ENCODE measurements at places on chromosomes 7 and 10. TPM values are rescaled to one million over a fixed set of nuclear protein-coding genes. Genes with fewer than 3 reads are reported as not detected.
A peak's percentile ranks its signal among the peaks of the same experiment; 100 is the strongest.

The SLC18A3 gene
- total RNA-seq: not detected

- DNase-seq: no peak
Measured at GRCh38 chr7:126720232-126720631, 532.5 kb downstream of the GRM8 start.

DNA sequence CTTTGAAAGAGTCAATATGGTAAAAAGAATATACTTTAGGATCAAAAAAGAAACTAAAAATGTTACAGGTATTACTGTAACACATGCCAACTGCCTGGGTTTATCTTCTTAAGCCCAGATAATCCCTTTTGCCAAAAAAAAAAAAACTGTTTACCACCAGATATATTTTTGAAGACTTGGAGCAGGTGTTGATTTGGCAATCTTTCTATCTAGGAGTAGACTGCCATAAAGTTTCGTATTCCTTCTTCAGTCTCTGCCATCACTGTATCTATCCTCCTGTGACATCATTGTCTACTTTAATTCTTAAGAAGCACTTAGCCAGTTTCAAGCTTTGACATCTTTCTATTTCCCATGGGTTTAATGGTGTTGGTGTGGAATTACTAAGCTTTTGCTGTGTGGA is 161.0 kb downstream of the ST7 start:
- no peak for DNase-seq

DNA sequence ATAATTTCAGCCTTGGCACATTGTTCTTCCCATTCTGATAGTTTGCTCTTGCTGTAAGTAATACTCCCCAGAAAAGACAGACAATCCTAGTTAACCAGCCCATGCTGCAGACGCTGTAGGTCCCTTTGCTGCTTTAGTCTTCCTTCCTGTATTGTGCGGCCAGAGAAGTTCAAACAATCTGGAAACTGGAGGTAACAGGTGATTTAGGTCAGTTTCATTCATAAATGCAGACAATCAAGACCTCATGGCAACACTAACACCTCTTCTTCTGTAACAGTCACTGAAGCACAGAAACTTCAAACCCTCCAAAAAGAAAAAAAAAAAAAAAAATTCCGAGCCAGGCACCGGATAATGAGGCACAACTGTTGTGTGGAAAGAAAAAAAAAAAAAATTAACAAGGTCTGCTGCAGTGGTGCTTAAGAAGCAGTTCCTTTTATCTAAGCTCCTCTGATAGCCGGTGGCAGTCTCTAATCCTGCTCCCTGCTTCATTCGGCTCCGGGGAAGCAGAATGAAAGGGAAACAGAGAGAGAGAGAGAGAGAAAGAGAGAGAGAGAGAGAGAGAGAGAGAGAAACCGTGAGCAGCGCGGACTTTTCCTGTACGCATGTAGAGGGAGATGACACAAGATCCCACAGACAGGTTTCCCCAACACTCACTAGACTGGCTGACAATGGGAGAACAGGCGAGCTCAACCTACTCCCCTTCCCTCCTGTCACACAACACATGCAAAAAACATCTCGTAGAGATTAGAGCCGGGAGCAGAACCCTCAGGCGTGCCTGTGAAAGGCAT is at the start of gene SEMA3A:
Gene SEMA3A (minus strand): TSS at position 306 of the 788 bp plus-strand sequence. CDS start 203 bp downstream, at position 103.
- no peak for DNase-seq

DNA sequence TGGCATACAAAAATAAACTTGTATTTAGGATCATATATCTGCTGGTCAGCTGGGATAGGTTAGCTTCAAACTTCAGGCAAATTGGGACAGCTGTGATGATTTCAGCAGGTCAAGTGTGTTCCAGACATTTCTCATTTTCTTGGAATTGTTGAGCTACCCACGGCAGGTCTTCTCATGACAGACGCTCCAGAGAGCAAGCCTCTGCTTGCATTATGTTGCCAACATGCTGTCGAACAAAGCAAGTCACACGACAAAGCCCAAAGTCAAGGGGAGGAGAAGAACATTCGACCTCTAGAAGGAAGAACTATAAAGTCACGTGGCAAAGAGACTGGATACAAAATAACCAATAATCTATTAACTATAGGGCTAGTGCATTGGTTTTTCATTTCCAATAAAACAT is 103.5 kb downstream of the RAB18 start:
- DNase-seq: no peak

DNA sequence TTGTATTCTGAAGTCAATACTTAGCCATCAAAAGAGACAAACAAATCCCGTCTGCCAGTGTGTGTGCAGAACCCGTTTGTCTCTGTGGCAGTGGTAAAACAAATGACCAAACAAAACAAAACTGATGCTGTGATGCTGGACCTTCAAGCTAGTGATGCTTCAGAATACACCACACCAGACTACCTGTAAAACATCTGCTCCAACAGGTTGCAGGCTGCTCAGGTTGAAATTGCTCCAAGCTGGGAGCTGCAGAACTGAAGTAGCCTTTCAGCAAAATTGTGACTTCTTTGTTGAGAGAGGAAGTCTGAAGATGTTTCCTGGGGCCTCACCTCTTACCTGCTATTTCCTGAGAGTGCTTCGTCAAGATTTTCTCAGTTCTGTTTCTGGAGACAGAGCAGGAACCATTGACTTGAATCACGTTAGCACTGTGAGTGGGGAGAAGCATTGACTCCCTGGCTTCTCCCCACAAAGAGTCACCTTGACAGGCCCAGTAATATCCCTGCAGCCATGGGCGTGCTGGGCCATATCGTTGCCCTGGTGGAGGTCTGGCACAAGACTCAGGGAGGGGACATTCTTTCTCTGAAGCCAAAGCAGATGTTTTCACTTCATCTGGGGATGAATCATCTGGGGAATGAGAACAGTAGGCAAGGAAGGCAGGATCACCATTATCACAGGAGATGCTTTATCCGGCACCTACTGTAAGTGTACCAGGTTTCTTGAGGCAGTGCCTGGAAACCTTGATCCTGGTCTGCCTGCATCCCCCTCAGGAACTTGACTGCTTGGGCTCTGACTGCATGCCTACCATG is 80.2 kb downstream of the RBM20 start:
- DNase-seq: peak; percentile 82
